ENCODE measurements at places on chromosomes 3 and 15.
A peak's percentile ranks its signal among the peaks of the same experiment; 100 is the strongest.

GRCh38 chr15:64222573-64223366 lies 59.9 kb upstream of the PPIB start:
- no peak for DNase-seq

DNA sequence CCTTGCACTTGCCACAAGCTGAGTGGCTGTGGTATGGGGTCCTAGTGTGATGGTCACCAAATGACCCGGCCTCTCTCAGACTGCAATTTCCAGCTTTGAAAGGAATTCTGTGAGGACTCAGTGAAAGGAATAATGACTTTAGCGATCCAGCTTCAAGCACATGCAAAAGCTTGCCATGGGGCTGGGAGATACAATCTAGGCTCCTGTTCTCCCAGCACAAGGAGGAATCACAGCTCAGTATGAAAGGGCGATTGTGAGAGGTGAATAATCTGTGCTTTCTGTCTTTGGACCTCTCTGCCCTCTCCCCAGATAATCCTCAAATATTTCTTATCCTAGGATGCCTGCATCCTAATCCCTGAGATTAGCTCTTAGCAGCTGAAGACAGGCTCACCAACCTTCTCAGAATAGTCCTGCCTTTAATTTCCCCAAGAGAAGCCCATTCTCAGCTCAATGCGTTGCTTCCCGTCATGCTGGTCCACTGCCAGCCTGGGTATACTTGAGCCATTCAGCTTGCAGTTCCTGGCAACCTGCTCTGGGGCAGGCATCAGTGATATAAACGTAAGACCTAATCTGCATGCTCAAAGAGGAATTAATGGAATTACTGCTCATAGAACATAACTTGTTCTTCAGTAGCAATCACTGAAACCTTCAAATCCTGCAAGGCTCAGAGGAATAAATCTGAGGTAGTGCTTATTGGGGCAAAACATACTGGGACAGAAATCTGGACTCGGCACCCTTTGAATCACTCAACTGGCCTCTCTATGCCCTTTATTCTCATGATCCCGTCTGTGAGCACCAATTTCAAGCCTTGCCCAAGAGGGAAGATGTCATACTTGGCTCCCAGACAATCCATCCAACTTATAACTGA lies 15.1 kb downstream of the TLNRD1 start:
- DNase-seq, result no peak

GRCh38 chr3:141231952-141232823 lies 563 bp downstream of the PXYLP1 start:
- DNase-seq, result peak; percentile 52

DNA sequence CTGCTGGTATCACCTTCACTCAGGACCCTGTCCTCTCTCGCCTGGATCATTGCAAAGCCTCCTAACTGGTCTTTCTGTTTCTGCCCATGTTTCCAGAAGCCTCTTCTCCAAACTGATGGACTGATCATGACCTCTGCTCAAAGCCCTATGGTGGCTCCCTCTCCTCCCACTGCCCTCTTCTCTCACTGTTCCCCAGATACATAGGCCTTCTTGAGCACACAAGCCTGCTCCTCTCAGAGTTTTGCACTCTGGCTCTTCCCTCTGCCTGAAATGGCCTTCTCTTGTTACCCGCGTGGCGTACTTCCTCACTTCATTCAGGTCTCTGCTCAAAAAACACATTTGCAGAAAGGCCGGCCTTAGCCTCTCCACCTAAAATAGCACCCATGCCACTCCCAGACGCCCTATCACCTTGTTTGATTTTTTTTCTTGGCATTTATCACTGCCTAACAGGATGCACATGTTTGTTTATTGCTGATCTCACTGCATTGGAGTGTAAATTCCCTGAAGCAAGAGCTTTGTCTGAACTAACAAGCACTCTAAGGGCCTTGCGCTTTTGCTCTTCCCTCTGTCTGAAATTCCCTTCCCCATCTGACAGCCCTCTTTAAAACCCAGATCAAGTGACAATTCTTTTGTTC lies 1.4 kb upstream of the ETFA start:
- DNase-seq, result no peak

DNA sequence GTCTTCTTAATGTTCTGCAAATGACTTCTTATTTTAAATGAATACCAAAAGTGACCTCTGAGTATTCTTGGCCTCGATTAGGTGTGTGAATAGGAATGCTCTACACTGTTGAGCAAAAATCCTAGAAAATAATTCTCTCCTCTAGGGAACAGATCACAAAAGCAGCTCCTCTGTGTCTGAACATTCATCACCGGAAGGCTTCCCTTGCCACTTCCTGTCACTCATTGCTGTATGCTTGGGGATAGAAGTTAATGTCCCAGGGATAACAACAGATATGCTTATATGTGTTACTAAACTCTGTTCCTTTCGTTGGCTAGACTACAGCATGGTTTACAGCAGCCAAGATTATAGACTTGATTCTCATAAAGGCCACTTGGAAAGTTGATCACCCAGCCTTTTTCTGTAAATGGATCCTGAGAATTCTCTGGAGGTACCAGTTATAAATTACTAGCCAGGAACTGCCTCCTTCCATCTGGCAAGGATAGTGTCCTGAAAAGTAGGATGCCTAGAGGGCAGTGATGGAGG lies 16.0 kb upstream of the PTX3 start:
- no peak for DNase-seq

All from HEK293T (cell line).